ENCODE measurements at places on chromosomes 5 and 9.

DNA sequence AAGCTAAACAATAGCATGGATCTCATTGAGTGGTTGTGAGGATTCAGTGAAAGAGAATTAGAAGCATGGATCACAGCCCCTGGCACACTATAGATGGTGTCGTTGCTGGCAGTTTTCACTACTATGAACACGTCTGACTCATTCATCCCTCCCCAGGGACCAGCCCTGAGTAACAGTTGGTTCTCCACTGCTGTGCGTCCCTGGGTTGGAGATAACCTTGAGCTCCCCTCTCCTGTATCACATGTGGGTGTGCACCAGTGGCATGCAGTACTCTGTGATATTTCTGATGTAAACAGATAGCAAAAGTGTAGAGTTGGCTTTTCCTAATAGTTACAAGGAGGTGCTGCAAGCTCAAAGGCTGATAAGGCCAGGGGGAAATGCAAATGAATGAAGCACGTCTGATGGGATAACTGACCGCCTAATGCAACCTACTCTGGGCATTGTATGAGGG, 8.8 kb upstream of the LCP2 start:
- no peak for DNase-seq

DNA sequence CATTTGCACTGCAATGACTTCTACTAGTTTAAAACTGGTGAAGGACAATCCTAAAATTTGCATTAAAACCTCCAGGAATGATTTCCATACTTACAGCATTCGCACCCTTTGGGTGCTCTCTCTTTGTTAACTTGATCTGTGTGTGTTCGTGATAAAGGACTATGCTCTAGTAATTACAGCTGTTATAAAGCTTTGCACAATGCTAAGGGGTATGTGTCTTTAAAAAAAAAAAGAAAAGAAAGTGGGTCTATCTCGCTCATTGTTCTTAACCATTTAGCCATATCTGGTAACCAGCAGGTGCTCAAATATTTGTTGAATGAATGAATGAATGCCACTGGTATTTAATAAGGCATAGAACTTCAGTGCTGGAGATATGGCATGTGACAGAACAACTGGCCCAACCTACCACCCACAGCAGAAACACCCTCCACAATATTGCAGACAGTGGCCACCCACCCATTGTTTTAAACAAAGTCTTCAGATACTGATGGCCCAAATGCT, 8.7 kb downstream of the TRIM36 start:
- DNase-seq: peak; percentile 54

DNA sequence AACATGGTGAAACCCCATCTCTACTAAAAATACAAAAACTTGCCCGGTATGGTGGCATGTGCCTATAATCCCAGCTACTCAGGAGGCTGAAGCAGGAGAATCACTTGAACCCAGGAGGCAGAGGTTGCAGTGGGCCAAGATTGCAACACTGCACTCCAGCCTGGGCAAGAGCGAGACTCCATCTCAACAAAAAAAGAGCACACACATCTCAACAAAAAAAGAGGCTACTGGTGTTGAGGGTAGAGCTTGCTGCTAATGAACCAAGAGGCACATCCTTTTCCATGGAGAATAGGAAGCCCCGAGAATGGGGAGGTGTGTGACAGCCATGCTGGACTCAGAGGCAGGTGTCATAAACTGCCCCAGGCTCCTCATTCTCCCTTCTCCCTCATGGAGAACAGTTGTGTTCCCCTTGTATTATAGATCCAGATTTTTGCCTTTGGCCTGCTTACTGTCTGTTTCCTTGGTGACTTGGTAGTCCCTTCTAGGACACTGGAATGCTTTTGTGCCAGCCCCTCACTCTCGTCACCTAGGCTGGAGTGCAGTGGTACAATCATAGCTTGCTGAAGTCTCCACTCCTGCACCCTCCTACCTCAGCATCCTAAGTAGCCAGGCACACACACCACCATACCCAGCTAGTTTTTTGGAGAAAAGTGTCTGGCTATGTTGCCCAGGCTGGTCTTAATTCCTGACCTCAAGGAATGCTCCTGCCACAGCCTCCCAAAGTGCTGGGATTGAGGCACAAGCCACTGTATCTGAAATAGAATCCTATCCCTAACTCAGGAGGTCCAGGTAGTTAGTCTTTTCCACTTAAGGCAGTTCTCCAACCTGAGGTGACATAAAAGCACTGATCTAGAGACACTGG, 5.1 kb downstream of the RPL12 start:
- DNase-seq: no peak

- no peak for DNase-seq
Measured at GRCh38 chr5:136230176-136230575, 37.2 kb upstream of the SMIM32 start.

GRCh38 chr9:131177898-131178297, 52.5 kb downstream of the NUP214 start:
- DNase-seq: no peak

DNA sequence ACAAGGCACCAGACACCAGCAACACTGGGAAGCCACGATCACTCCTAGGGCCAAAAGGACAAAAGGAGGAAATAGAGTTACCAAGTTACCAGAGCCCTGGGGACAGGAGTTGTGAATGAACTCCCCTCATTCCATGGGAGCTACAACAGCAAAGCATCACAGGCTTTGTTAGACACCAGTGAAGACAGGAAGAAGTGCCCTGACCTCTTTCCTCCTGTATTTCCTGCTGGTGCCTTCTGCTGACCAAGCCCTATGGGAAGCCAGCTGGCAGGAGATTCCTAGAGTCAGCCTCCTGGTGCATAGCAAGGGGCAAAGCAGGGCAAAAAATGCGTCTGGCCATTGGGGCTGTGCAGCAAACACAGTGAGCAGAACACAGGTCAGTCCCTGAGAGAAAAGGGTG, 374.7 kb downstream of the ZSWIM6 start:
- DNase-seq: no peak

- DNase-seq: no peak
Measured at GRCh38 chr9:98514841-98515240, 193.9 kb downstream of the GABBR2 start.

DNA sequence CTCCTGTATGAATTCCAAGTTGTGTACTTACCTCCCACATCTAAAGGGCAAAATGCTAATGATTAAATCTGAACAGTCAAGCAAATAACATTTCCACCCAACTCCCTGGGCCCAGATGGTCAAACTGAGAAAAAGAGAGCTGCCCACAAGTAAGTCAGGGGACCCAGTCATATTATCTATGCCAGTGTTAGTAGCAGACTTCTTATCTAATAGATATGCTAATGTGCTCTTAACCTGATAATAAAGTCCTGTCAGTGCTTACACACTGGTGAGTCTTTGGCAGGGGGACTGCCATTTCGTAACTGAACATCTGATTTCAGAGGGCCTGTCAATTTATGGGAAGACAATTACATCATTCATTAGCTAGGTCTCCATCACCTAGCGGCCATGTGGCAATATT, 292.3 kb upstream of the WWC1 start:
- no peak for DNase-seq

GRCh38 chr9:109907400-109907799, 127.4 kb downstream of the PALM2AKAP2 start:
- no peak for DNase-seq

GRCh38 chr9:6552498-6553121, 92.9 kb downstream of the GLDC start:
- DNase-seq: no peak

DNA sequence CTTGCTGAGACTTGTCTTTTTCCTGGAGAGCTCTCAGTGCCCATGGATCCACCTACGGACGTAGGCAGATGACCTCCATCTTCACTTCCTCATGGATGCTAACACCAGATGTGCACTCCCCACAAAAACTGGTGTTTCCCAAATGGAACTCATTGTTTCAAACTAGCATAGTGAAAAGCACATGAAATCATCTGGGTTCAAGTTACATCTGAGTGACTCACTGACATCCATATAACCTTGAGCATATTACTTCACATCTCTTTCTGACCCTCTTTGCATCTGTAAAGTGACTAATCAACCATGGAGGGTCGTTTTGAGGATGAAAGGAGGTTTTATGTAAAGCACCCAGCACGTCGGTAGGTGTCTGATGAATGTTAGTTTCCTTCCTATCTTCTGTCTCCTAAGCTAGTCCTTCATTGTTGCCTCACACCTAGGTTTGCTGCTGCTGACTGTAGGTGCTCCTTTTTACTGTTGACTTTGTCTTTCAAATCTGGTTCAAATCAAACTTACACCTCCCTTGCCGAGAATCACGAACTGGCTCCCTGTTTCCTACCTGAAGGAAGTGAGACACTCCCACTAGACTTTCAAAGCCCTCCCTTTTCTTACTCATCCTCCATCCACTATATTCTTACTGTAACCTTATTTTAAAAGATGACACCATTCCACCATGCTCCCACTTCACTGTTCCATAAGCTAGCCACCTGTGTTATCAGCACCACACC, 10.3 kb downstream of the OCLN start:
- no peak for DNase-seq

GRCh38 chr9:127773272-127773671, 5.2 kb downstream of the SH2D3C start:
- no peak for DNase-seq

DNA sequence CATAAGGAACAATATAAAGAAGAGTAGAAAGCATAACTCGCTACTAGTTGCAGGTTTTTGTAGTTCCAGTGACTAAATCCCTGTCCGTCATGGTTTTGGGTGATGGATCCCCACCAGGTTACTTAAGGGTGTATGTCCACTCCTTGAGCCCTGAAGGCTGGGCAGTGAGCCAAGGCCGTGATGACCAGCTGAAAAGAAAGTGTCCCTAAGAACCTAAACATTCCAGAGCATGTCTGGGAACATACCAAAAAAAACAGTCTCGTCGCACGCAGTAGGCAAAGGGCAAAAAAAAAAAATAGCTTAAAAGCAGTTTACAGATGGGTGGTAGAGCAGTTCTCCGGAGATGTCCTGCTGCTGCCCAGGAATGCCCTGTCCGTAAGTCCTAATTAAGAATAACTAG, 21.4 kb upstream of the SNAPC3 start:
- DNase-seq: no peak

DNA sequence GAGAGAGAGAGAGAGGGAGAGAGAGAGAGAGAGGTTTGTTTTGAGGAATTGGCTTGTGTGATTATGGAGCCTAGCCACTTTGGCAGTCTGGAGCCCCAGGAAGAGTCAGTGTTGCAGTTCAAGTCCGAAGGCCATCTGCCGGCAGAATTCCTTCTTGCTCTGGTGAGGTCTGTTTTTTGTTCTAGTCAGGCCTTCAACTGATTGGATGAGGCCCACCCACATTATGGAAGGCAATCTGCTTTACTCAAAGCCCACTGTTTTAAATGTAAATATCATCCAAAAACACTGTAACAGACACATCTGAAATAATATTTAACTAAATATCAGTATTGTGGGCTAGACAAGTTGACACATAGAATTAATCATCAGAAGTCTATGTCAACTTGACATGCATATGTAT, 11.4 kb upstream of the GRM6 start:
- DNase-seq: no peak

DNA sequence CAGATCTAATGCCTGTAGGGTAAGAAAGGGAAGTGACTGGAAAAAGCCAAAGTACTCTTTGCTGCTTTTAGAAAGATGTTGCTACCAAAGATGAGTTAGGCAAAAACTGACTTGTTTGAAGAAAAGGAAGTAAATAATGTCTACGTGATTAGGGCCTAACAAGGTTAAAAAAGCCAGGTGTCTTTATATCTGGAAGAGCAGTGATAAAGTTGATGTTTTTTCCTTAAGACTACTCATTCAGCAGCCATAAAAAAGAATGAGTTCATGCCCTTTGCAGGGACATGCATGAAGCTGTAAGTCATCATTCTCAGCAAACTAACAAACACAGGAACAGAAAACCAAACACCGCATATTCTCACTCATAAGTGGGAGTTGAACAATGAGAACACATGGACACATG, 13.5 kb upstream of the AMACR start:
- no peak for DNase-seq

GRCh38 chr5:145681686-145682085, 153.5 kb downstream of the PRELID2 start:
- peak; percentile 85 for DNase-seq

DNA sequence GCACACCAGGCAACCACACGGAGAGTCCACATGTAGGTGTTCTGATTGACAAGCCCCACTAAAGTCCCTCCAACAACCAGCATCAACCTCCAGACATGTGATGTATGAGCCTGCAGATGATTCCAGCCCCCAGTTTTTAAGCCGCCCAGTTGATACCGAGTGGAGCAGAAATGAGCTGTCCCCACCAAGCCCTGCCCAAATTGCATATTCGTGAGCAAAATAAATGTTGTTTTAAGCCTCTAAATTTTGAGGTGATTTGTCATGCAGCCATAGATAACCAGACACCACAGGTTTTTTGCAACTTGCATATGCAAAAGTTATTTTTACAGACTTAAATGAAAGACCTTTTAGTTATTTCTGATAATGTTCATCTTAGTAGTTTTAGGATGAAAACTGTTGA, 187.7 kb downstream of the PIK3R1 start:
- DNase-seq: no peak

DNA sequence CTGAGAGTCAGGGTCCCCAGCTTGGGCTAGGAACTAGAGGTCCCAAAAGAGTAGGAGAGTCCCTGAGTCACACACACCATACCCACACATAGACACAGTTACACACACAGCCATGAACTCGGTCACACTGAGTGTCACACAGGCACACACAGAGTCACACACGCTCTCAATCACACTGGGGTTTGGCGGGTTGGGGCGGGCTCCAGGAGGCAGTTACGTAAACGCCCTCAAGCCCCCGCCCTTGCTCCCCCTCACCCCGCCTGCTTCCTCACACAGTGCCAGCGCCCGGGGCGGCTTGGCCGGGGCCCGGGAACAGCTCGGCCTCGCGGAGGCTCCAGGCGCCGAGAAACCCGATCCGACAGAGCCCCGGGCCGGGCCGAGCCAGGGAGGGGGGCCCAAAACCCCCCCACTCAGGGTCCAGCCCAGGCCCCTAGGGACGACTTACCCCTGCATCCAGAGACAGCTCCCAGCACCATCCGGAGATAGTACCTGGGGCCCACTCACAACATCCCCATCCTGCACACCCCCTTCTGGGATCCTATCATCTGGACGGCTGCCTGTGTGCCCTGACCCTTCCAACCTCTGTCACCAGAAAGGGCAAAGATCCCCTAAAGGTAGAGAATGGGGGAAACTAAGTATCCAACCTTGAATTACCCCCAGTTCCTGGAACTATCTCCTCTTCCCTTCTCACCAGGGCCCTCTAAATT, 3.5 kb upstream of the CNTFR start:
- peak; percentile 10 for DNase-seq

DNA sequence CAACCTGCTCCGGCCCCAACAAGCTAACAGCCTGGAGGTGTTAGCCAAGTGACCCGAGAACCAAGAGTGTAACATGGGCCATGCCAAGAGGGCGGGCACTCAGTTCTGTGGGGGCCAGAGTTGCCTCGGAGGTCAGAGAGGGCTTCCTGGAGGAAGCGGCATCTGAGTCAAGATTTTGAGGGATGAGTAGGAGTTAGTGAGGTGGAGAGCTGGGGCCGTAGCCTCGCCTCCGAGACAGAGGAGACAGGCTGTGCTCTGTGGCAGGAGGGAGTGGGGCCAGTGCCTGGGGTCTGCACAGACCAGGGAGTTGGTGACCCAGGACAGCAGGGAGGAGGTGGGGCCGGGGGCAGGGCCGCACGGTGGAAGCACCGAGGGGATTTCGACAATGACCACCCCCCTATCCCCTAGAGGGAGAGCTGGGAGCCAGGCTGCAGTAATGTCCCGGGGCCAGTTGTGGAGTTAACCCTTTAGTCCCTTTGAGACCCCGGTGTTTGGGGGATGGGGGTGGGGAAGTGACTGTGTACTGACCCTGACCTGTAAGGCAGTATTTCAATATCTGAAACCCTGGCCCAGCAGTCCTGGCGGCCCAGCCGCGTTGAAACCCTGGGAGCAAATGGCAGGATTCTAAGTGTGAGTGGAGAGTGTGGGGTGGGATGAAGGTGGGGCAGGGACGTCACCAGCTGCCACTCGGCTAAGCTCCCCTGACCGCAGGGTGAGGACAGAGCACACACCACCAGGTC, 148.7 kb upstream of the COL5A1 start:
- no peak for DNase-seq

Data from NCI-H1436 (cell line).